ENCODE measurements at places on chromosomes 12 and 14. TPM values are rescaled to one million over a fixed set of nuclear protein-coding genes. Genes with fewer than 3 reads are reported as not detected.
A peak's percentile ranks its signal among the peaks of the same experiment; 100 is the strongest.

SERPINA1 gene
- total RNA-seq, result 1,581 TPM

GRCh38 chr14:102279282-102279681 lies 25.7 kb downstream of the MOK start:
- DNase-seq, result no peak

KCNH3 gene
- 7.1 TPM for total RNA-seq

DNA sequence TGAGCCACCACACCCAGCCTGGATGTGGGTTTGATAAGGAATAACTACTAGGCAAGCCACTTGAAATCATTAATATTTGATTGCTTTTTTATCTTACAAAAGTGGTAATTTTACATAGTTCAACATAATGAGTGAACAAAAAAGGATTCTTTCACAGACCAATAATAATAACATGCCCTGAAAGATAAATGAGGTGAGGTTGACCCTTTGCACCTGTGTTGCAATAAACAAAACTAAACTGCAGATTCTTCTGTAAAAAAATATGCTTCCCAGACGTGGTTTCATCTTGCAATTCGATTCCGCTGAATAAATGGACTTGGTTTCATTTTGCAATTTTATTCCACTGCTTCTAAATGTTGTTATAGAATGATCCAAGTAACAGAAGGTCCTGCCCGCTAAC lies 1514.9 kb upstream of the TMEM132C start:
- DNase-seq, result no peak

E2F7 gene
- total RNA-seq, result 0.77 TPM

DNA sequence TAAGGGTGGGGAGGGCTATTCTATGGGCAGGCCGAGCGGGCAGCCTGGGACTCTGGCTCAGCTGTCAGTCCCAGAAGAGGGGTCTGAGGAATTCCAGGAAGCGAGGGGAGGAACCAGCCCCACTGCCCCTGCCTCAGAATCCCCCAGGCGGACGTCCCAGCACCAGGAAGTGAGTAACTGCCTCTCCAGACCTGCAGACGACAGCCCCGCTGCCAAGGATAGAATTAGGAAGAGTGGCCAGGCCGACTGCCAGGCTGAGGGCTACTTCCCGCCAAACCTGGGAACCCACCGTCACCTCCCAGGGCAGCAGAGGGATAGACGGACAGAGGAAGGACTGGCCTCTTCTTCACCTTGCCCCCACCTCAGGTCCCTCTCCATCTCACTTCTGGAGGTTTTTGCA lies 6.7 kb upstream of the BDKRB2 start:
- DNase-seq, result no peak

GRCh38 chr14:92584816-92585215 lies 71.2 kb downstream of the RIN3 start:
- peak; percentile 41 for DNase-seq

SLC10A1 gene
- total RNA-seq, result not detected

PRICKLE1 gene
- 12.7 TPM for total RNA-seq

IFT81 gene
- 15.7 TPM for total RNA-seq

DNA sequence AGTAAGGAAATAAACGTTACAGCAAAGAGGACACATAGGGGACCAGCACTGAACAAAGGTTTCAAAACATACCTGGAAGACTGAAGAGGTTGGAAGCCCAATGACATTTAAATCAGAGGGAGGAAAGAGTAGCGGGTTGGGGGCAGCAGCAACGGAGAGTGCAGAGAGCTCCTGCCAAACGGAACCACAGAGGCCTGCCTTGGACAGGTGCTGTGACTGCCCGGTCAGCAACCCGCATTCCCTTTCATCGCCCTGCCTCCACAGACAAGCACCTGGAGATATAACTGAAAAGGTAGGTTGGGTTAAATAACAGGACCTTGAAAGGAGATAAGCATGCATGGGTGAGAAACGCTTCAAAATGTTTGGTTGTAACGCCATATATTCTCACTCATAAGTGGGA lies 92.8 kb upstream of the SLC38A4 start:
- no peak for DNase-seq

LMNTD1 gene
- 5.3 TPM for total RNA-seq

DNA sequence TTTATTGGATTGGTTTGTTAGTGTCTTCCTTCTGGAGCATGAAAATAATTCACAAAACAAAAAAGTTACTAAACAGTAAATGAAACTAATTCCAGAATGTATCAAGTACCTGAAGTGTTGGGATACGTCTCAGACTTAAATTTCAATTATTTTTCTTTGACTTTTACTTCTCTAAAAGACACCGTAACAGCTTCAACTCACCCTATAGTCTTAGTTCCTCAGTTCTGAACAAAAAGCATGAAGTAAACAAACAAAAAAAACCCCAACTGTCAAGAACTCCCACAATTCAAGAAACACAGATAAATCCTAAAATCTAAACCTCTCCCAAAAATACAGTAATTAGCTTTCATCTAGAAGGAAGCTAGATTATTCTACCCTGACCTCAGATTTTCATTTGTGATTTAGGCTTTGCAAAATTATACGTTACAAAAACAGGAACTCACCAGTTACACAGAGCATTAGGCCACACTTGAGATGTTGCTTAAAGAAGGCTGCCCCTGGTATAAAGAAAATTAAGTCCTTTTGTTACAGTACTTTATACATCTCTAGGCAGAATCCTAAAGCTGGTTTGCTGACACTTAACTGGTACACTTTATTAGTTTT lies 10.2 kb downstream of the HEATR5A start:
- peak; percentile 23 for DNase-seq

- DNase-seq, result no peak
Measured at GRCh38 chr14:88562532-88562830, 356 bp upstream of the ZC3H14 start.

- no peak for DNase-seq
Measured at GRCh38 chr14:68691031-68691791, 101.7 kb downstream of the ZFP36L1 start.

CKB gene
- total RNA-seq, result 265 TPM

- peak; percentile 90 for DNase-seq
Measured at GRCh38 chr14:50559990-50560930, at the start of gene ATL1. TSS of gene ATL1 (plus strand) at chr14:50560145. CDS start at chr14:50560266, 121 bp downstream.
